ENCODE measurements at places on chromosomes 1 and 21.

DNA sequence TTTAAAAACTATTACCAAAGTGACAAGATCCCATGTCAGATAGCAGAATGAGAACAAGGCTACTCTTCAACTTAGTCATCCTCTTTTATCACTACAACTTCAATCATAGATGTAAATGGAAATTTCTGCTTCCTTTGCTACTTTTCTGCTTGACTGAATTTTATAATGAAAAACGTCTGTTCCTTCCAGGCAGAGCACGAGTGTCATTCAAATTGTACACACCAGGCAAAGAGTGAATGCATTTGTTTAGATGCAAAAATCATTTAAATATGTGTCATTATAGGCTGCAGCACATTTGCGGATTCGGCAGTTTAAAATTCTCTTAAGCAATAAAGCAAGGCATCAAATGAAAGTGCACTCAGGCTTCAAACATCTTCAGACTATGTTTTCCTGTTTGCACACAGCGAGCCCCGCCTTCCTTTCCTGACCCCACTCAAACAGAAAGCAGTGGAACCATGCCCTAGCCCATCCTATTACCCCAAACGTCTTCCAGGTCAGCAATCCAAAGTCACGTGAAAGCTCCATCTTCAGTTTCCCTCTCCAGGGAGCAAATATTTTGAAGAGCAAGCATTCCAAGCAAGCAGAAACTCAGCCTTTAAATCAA, 99.6 kb downstream of the APP start:
- no peak for DNase-seq

DNA sequence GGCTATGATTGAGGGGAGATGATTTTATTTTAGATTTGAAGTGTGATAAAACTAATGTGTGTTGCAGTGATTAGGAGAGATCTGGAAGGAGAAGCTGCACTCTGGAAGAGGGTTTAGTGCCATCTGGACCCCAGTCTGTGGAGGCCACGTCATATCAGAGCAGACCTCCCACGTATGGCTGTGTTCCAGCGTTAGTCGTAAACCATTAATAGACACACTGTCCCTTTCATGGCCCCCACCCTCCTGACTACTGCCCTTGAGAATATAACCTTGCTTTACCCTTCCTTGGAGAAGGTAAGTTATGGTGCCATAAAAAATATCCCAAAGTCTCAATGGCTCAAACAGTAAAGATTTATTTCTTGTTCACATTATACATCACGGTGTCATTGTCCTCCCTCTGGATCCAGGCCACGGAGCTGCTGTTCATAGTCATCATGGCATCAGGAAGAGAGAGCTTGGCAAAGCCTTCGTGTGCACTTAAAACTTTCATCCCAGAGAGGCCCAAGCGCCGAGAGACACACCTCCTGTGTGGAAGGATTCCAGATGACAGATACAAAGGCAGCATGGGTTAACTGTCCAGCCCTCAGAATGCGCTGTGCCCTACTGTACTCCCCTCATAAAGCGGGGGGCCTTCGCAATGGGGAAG, 33.2 kb downstream of the RHOU start:
- no peak for DNase-seq

GRCh38 chr1:218498056-218498938, 153.2 kb downstream of the TGFB2 start:
- no peak for DNase-seq

GRCh38 chr1:21857142-21857839, 45.2 kb downstream of the LDLRAD2 start:
- DNase-seq: peak; percentile 33

DNA sequence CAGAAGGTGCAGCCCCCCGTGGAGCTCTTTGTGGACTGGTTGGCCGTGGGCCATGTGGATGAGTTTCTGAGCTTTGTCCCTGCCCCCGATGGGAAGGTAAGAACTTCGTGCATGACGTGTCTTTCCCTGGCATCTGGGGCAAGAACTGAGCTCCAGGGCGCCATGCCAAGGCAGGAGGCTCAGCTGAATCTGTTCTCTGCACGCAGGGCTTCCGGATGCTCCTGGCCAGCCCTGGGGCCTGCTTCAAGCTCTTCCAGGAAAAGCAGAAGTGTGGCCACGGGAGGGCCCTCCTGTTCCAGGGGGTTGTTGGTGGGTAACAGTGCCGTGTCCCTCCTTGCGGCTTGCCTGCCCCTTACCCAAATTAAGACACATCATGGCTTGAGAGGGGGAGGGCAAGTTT, 27.7 kb downstream of the PADI3 start:
- peak; percentile 11 for DNase-seq

GRCh38 chr1:228872080-228872479, 136.8 kb downstream of the RHOU start:
- no peak for DNase-seq

DNA sequence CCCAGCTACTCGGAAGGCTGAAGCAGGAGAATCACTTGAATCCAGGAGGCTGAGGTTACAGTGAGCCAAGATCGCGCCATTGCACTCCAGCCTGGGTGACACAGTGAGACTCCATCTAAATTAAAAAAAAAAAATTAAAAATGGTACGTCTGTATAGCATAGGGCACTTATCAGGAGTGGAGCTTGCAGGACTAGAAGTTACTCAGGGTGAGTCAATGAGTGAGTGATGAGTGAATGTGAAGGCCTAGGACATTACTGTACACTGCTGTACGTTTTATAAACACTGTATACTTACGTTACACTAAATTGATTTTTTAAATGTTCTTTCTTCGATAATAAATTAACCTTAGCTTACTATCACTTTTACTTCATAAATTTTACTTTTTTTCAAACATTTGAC, 183.6 kb downstream of the NR5A2 start:
- no peak for DNase-seq

- no peak for DNase-seq
These were observed 6.6 kb downstream of the FCMR start for GRCh38 chr1:206915030-206915735.

GRCh38 chr1:56780826-56781225, 38.4 kb downstream of the FYB2 start:
- no peak for DNase-seq

GRCh38 chr1:159581422-159581821, 6.2 kb upstream of the APCS start:
- no peak for DNase-seq

GRCh38 chr1:40756523-40756922, 27.1 kb upstream of the KCNQ4 start:
- DNase-seq: no peak

DNA sequence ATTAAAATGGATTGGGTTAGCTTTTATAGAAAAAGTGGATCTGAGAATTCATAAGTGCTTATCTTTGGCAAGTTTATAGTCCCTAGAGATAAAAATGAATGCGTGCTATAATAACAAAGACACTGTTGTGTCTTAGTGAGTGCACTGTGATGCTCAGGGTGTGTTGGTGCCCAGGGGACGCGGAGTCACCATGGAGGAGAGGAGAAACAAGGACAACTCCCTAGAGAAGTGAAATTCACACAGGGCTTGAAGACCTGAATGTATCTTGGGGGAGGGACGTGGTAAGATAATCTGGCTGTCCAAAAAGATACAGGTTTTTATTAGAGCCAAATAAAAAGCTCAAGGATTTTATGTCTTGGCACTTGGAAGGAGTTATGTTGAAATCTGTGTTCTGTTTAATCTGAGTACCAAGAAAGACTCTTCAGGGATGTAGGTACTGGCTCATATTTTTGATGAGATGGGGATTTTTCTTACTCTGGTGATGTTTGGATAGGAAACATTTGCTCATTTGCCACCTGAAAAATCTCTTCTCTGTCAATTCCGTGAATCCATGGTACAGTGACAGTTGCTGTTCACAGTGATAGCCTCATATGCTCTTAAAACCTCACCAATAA, 9.6 kb downstream of the SMYD2 start:
- no peak for DNase-seq

- DNase-seq: no peak
These were observed 199.7 kb downstream of the TBX15 start for GRCh38 chr1:118788463-118788862.

GRCh38 chr21:28904961-28905435, 87.7 kb downstream of the LTN1 start:
- DNase-seq: no peak
